ENCODE measurements at places on chromosomes 6 and 20.

DNA sequence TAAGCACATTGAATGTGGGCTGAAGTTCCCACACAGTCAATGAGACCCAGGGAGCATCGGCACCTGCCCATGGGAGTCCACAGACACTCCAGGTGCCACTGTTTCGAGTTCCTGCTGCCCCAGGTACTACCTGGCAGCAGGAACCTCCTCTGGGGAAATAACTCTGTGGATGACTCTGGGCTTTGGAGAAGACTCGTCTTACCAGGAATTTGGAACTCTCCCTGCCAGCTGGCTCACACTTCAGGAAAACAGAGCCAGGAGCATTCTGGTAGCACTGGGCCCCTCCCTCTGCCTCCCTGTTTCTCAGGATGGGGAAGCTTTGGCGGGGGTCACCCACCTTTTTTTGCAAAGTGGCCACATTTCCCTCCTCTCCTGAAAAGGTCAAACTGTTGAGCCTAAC, 69.5 kb upstream of the MC3R start:
- no peak for DNase-seq

GRCh38 chr6:4021854-4022695, 56.9 kb downstream of the FAM217A start:
- no peak for DNase-seq

DNA sequence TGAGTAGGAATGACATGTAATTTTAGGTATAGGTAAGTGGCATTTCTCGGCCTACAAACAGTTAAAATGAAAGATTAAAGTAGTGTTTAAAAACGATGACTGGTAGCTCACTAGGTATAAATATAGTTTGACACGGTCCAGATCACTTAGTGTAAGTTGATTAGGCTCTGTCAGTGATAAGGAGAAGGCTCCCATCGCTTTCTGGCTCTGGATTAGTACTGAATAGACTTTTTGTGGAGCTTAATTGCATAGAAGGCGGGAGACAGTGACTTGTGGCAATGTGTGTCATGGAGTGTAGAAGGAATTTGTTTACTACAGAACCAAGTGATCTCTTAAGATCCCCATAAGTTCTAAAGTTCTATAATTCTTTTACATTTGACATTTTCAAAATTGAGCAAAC, 6.7 kb downstream of the PYGB start:
- DNase-seq, result no peak

DNA sequence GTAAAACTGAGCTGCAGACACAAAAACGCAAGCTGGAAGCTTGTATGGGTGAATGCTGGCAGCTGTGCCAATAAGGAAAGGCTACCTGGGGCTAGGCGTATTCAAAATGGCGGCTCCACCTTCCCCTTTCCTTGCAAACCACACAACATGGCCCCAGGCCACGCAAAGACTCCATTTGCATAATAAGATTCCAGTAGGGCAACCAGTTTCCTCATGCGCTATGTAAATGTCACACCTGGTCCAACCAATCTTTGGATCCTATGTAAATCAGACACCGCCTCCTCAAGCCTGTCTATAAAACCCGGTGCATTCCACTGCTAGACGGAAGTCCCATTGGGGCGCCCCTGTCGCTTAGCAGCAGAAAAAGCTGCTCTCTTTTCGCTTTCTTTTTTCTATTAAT, 505.9 kb upstream of the BTBD3 start:
- DNase-seq, result no peak

DNA sequence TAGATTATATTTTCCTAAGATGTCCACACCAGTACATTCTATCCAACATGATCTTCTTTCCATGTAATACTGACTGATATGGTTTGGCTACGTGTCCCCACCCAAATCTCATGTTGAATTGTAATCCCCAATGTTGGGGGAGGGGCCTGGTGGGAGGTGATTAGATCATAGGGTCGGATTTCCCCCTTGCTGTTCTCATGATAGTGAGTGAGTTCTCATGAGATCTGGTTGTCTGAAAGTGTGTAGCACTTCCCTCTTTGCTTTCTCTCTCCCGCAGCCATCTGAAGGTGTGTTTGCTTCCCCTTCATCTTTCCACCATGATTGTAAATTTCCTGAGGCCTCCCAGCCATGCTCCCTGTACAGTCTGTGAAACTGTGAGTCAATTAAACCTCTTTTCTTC, 12.2 kb upstream of the HBS1L start:
- no peak for DNase-seq

DNA sequence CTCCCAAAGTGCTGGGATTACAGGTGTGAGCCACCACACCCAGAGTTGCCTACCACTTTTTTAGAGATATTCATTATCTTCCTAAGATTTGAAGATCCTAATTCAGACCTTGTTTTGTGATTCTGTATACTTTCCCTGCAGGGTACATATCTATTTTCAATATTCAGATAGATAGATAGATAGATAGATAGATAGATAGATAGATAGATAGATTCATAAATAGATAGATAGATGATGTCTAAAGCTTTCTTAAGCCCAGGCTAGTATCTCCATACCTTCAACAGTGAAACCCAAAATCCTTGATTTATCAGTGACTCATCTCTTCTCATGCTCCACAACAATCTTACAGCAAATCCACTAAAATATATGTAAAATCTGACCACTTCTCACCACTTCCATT, 30.8 kb downstream of the ZNF391 start:
- no peak for DNase-seq

DNA sequence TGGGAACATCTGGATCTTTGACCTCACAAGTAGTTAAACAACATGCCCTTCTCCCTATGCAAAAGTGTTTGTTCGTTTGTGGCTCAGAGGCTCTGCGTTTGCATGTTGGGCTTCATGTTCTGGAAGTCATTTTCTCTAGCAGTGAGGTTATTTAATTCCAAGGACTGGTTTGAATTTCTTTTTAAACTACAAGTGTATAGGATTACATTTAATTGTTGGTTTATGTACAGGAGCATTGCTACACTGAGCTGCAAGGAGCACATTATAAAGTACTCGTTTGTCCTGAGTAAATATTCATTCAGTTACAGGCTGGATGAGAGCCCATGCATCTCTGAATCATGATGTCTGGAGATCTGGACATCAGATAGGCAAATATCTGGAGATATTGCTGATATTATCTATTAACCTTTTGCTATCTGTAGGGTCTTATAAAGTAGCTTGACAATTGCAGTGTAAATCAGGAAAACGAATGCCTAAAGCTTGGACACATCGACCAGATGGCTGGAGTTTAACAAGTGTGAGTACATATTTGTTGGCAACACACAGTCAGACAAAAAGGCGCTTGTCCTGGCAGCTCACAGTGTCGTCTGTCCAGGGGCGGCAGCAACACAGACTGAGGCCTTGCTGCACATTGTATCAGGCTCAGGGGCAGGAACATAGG, 84.6 kb downstream of the PDE7B start:
- no peak for DNase-seq

- no peak for DNase-seq
Observed at GRCh38 chr6:11009353-11009752, 34.8 kb downstream of the ELOVL2 start.

GRCh38 chr20:54272901-54273488, 65.1 kb downstream of the PFDN4 start:
- DNase-seq, result no peak

GRCh38 chr20:32832664-32833063, 12.9 kb downstream of the MAPRE1 start:
- no peak for DNase-seq

GRCh38 chr6:149962461-149963211, 1.1 kb upstream of the ULBP1 start:
- DNase-seq, result no peak

GRCh38 chr20:23118144-23118543, 32.0 kb upstream of the CD93 start:
- DNase-seq, result no peak

- DNase-seq, result no peak
Observed at GRCh38 chr6:106976270-106976669, 1.7 kb upstream of the CD24 start.

DNA sequence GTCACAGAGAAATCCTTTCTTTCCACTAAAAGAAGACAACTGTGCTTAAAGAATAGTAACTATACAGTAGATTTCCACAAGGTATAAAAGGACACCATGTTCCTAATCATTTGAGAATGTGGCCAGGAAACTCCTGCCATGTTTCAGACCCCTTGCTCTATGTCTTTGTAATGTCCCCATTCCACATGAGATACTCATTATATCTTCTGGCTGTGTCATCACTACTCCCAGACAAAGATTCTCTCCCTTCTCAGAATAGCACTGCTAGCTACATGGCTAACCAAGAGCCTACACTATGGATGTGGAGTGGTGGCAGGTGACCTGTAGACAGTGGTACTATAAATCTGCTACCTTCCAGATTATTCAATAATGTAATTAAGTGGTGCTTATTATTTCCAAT, 218.1 kb upstream of the MCHR2 start:
- DNase-seq, result no peak

- DNase-seq, result no peak
Observed at GRCh38 chr6:80544976-80545722, 438.7 kb downstream of the BCKDHB start.

- no peak for DNase-seq
Observed at GRCh38 chr6:72322771-72323170, 299.1 kb upstream of the KCNQ5 start.

GRCh38 chr6:141548966-141549365, 583.8 kb upstream of the GJE1 start:
- no peak for DNase-seq

- no peak for DNase-seq
Observed at GRCh38 chr6:105384004-105384403, 18.9 kb downstream of the PREP start.

GRCh38 chr6:100378576-100378975, 86.1 kb downstream of the SIM1 start:
- DNase-seq, result no peak

DNA sequence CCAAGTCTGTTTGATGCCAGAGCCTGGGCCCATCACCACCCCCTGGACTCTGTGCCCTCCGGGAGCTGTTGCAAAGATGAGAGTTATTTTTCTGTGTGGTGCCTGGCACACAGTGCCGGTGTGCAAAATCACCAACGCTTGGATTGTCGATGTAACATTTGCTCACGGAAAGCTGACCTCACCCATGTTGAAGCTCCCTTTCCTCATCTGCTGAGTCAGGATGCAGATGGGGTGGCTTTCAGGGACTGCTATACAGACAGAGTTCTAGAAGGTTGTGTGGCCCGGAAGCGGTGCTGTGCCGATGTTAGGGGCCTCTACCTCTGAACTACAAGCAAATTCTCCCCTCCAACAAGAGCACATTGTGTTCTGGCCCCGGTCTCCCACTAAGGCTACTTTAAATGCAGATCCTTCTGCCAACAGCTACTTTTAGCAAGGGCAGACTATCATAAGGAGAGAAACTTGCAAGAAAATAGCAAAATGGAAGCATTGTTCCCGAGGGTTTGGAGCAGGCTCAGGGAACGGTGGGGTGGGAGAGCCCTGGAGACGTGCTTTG, 34.0 kb downstream of the EYA2 start:
- no peak for DNase-seq

DNA sequence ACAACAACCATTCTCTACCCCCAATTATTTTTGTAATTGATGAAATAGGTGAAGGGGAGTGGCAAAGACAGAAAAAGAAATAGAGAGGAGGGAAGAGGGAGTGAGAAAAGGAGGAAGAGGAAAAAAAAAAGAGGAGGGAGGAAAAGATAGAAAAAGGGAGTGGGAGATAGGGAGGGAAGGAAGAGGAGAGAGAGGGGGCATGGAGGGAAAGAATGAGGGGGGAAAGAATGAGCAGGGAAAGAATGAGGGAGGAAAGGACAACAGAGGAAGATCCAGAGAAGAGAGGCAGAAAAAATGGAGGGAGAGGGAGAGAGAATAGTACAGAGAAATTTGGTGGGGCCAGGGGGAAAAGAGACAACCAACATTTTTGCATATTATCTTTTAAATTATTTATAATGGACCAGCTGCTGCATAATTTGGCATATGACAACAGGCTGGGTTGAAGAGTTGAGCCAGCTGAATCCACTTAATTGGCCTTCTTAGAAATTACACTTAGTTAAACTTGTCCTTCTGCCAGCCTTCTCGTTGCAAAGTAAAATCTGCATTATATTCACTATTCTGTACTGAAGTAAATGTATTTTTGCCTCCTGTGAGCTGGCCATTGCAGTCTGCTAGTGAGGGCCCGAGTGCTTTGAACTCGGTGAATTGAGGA, 101.0 kb downstream of the ARHGAP18 start:
- no peak for DNase-seq

DNA sequence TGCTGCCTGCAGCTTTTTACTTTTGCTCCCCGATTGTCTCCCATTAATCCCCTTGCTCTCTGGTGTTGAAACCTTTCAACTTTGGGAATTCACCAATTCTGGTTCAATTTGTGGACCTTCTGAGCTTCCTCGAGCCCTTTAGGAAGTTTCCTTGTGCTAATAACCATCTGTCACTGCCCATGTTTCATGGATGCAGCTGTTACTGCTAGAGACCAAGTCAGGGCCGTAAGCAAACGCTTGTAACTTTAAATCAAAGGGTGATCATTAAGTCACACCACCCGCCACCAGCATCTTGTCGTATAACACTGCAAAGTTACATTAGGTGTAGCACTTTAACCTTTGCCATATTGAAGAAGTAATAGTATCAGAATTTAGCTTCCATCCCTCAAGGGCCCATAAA, 268.3 kb upstream of the SASH1 start:
- no peak for DNase-seq

DNA sequence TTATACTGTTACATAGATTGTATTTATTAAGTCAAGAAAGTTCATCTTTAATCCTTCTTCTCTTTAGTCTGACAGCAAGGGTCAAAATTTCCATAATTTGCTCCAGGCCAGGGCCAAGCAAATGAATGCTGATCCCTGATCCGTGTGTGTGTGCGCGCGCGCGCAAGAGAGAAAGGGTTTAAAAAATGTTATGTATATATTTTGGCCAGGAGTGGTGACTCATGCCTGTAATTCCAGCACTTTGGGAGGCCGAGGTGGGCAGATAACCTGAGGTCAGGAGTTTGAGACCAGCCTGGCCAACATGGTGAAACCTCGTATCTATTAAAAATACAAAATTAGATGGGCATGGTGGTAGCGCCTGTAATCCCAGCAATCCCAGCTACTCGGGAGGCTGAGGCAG, 61.7 kb downstream of the GTF2H5 start:
- DNase-seq, result no peak

- DNase-seq, result no peak
Observed at GRCh38 chr6:25942561-25943147, 12.2 kb upstream of the SLC17A2 start.

Measured in activated CD4-positive, alpha-beta T cell treated with anti-CD3 and anti-CD28 coated beads for 4 hours (primary cell).